ENCODE measurements at places on chromosomes 12 and 14.

GRCh38 chr14:20734430-20734806, 11.3 kb upstream of the EDDM3A start:
- DNase-seq = no peak

DNA sequence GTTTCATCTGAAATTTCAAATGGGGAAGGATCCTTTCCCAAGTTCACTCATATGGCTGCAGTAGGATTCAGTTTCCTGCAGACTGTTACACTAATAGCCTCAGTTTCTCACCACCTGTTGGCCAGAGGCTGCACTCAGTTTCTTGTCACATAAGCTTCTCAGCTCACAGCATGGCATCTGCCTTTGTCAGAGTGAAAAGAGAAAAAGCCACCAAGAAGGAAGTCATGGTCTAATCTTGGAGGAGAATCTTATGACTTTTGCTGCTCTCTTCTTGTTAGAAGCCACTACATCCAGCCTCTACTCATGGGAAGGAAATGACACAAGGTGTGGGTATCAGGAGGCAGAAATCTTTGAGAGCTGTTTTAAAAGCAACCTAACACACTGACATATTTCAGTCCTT, 39.4 kb upstream of the BTG1 start:
- no peak for DNase-seq

DNA sequence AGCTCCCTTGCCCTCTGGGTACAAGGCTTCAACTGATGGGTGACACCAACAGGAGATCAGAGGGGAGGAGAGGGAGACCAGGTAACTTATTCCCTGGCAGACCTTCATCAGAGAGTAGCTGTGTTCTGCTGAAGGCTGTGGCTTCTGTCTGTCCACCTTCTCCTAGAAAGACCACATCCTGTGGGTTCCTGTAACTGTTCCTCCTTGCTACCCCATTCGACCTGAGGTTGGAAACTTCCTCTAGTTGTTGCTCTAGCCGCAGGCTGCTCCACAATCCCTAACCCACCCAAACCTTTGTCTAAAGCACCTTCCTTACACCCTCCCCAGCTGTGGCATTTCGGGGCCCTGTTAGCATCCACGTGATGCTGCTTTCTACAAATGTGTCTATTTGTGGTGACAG, 454.2 kb downstream of the DPF3 start:
- no peak for DNase-seq

DNA sequence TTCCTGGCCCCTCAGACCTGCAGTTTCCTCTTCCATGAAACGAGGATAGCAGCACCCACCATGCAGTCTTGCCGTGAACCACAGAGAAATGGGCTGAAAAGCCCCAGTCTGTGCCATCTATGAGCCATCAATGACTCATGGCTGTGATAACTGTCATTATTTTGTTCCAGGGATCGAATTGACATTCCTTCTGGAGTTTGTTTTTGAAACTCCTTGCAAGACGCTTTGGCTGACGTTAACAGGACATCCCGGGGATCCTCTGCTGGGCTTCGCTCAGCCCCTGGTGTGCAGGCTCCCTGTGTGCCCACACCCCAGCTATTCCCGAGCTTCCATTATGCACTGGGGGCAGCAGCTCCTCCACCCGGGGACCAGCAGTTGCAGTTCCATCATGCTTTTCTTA, 33.8 kb downstream of the MMAB start:
- peak; percentile 65 for DNase-seq

DNA sequence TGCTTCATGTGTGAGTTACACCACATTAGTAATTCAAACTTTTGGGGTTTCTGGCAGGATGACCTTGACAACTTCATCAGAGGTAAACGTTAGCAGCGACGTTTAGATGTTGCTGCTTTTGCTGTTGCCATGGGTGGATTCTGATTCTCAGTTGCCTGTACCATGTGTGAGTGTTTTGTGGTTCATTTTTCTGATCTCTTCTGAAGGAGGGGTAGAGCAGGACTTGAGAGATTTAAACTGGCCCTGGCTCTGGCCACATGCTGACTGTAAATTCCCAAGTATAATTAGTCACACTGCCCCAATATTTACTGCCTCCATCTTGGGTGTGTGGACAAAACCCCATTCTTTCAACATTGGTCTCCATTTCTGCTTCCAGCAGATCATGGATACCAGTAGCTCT, 110.4 kb downstream of the ETV6 start:
- no peak for DNase-seq

- no peak for DNase-seq
Measured at GRCh38 chr12:93094988-93095737, 166.1 kb upstream of the EEA1 start.

- DNase-seq = no peak
Measured at GRCh38 chr14:61350427-61351270, 29.3 kb downstream of the PRKCH start.

DNA sequence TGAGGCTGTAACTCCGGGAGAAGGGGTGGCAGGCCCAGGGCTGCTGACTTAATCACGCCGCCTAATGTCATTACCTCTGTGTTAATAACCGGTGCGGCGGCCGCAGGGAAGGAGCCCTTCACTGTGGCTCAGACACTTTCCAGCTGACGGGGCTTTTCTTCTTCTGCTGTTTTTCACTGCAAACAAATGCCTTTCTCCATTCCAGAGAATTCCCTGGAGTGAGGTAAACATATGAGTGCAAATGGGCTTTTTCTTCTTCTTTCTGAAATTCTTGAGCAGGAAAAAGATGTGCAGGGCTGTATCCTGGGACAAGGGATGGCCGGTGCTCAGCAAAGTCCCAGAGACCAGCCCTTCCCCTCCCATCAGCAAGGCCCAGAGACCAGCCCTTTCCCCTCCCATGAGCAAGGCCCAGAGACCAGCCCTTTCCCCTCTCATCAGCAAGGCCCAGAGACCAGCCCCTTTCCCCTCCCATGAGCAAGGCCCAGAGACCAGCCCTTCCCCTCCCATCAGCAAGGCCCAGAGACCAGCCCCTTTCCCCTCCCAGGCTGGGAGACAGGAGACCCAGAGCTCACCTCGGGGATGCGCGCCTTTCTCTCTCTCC, 33.4 kb upstream of the FAM181A start:
- DNase-seq = peak; percentile 7

GRCh38 chr12:93848523-93849101, 171.4 kb downstream of the CRADD start:
- no peak for DNase-seq

DNA sequence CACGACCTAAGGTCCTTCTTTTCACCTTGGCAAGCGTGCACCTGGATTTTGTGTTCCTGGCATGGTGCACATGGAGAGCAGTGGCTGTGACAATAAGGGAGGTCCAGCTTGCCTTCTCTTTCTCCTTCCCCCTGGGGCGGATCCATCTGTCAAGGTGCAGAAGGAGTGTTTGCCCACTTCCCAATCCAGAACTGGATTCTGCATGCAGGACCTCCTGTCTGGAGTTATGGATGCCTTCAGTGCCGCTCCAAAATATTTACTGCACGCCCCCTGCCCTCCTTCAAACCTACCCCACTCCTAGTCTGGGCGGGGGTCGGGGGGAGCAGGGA, 192.7 kb downstream of the DPF3 start:
- no peak for DNase-seq

GRCh38 chr14:101669629-101670028, 91.9 kb upstream of the PPP2R5C start:
- no peak for DNase-seq

- peak; percentile 84 for DNase-seq
Measured at GRCh38 chr12:91127751-91128150, 16.5 kb upstream of the LUM start.

GRCh38 chr12:3311027-3311402, 180.0 kb upstream of the PRMT8 start:
- no peak for DNase-seq

Data from fibroblast of skin of scalp (primary cell).